Head of caudate nucleus (tissue), 42 donors: ENCODE measurements at places on chromosomes 12 and 14.

DNA sequence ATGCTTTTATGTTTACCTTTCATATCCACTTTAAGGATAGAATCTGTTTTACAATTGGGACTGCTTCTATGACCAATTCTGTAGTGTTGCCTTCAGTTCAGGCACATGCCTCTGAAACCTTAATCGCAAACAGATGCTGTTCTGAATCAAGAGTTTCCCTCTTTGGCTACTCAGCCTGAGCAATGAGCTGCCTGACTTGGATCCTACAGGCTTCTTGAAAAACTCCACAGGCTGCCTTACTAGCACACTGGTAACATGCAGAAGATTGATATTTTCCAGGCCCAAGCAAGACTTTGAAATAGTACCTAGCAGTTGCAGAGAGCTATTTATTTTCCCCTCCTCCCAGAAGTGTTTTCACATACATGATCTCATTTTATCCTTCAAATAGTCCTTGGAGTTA, 34.8 kb upstream of the PMCH start:
- no peak for DNase-seq

- DNase-seq = no peak
Observed at GRCh38 chr12:79848339-79848738, 86.6 kb downstream of the PPP1R12A start.

- DNase-seq = no peak
Observed at GRCh38 chr12:120257041-120257821, 8.3 kb downstream of the PXN start.

DNA sequence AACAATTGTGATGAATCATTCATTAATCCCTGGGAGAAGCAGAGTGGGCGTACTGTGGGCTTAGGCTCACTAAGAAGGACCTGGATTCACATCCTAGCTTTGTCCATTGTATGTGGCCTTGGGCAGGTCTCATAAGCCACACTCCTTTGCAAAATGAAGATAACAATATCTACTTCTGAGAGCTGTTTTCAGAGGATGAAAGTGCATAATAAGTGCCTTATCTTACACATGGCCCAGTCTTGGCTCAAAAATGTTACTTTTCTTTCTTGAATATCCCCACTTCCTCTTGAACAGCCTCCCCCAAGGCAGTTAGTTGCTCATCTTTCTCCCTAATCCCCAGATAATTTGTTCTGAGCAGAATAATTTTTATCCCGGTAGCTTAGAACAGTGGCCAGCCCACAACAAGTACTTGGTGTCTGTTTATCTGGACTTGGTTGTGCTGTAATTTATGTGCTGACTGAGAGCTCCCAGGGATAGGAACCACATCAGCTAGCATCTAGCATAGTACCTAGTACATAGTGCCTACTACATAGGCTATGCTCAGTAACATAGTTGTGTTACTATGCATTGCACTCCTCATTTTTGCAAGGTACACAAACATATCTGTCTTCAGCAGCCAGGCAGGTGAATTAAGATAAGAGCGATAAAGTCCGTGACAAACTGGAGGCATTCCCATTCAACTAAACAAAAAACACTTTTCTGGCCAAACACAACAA, 61.7 kb upstream of the NUDT4 start:
- no peak for DNase-seq

DNA sequence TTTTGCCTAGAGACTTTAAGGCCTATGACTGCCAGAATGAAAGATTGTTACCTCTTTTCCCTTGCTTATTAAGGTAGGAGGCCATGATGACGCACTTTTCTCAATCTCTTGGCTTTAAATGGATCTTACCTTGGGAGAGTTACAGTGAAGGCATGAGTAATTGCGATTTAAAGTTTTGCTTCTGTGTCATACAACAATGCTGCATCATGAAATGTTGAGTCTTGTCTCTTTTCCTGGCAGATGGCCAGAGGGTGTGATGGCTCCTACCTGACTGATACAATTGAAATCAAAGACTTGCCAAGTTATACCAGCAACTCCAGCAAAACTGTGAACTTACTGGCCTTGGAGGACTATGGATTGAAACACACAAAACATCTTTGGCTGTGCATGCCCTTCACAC, 17.2 kb upstream of the LRRK2 start:
- DNase-seq = no peak

GRCh38 chr14:96741151-96741977, 55.8 kb upstream of the VRK1 start:
- DNase-seq = peak; percentile 83

GRCh38 chr14:69586404-69586803, 11.7 kb upstream of the CCDC177 start:
- DNase-seq = no peak

- DNase-seq = no peak
Observed at GRCh38 chr12:106601031-106601430, 18.2 kb downstream of the RFX4 start.
